Vagina (tissue), 2 donors: ENCODE measurements at places on chromosomes 11 and 22. TPM values are rescaled to one million over a fixed set of nuclear protein-coding genes. Genes with fewer than 3 reads are reported as not detected.
A peak's percentile ranks its signal among the peaks of the same experiment; 100 is the strongest.

GRCh38 chr11:120710354-120711131, 199.0 kb downstream of the GRIK4 start:
- H3K27me3 ChIP-seq, result no peaks in the 10 kb centered on the region
- DNase-seq, result no peak
- H3K27ac ChIP-seq, result peak overlapping the region; percentile 63
- peaks cover 37% of the 10 kb centered on the region for H3K4me1 ChIP-seq
- no peaks in the 10 kb centered on the region for H3K36me3 ChIP-seq

- no peak overlapping the region for H3K4me3 ChIP-seq
- peaks cover 25% of the 10 kb centered on the region for H3K4me1 ChIP-seq
- H3K27me3 ChIP-seq, result no peaks in the 10 kb centered on the region
Measured at GRCh38 chr11:69497221-69497787, 15.8 kb downstream of the LINC01488 start.

GRCh38 chr11:3732671-3733436, 61.7 kb upstream of the CHRNA10 start:
- no peak for DNase-seq
- no peak overlapping the region for H3K27ac ChIP-seq
- H3K27me3 ChIP-seq, result no peaks in the 10 kb centered on the region
- no peak overlapping the region for H3K4me3 ChIP-seq
- no peaks in the 10 kb centered on the region for H3K4me1 ChIP-seq
- H3K36me3 ChIP-seq, result peaks cover 60% of the 10 kb centered on the region

DNA sequence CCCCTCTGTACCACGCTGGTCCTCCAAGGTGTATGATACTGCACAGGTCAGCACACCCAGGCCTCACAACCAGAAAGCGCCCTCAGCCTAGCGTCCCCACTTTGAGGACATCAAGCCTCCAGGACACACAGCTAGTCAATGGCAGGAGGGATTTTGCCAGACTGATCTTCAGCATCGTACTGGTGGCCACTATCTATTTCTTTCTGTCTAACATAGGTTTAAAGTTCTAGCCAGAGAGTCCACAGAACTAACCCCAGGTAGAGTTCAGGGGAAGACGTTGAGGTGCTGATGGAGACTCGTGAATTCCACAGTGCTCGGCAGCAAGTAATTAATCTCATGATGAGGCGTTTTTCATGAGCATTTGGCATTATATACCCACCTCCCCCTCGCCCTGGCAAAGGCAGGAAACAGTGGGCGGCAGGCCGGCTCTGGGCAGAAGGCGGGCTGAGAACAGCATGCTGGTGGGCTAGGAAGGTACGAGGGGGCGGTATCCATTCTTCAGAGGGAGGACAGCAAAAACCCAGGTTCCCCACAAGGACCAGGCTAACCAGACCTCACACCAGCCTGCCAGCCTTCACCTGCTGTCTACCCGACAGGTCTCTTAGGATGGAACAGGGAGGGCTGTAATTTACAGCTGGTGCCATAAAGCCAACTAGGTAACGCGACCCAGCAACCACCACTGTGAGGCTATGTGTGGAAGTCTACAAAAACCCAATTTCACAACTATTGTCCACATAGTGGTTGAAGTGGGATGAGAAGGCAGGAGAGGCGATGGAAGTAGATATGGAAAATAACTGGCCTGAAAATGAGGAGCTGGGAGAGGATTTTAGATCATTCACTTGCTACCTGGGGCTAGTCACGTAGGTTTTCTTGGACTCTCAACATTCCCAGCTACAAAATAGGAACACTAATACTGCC, 18.5 kb downstream of the MYH9 start:
- peaks cover 100% of the 10 kb centered on the region for H3K4me1 ChIP-seq
- no peak overlapping the region for H3K4me3 ChIP-seq
- peak overlapping the region; percentile 93 for H3K27ac ChIP-seq
- no peaks in the 10 kb centered on the region for H3K36me3 ChIP-seq

GRCh38 chr22:39900306-39901227, at the start of gene GRAP2:
Gene GRAP2, plus strand, starts transcription at chr22:39901084. Its CDS starts 46,023 bp downstream, at chr22:39947107.
- no peaks in the 10 kb centered on the region for H3K36me3 ChIP-seq
- no peak within 1 kb of the TSS for H3K4me3 ChIP-seq
- H3K27me3 ChIP-seq, result no peaks in the 10 kb centered on the region
- DNase-seq, result no peak
- no peaks in the 10 kb centered on the region for H3K4me1 ChIP-seq

DNA sequence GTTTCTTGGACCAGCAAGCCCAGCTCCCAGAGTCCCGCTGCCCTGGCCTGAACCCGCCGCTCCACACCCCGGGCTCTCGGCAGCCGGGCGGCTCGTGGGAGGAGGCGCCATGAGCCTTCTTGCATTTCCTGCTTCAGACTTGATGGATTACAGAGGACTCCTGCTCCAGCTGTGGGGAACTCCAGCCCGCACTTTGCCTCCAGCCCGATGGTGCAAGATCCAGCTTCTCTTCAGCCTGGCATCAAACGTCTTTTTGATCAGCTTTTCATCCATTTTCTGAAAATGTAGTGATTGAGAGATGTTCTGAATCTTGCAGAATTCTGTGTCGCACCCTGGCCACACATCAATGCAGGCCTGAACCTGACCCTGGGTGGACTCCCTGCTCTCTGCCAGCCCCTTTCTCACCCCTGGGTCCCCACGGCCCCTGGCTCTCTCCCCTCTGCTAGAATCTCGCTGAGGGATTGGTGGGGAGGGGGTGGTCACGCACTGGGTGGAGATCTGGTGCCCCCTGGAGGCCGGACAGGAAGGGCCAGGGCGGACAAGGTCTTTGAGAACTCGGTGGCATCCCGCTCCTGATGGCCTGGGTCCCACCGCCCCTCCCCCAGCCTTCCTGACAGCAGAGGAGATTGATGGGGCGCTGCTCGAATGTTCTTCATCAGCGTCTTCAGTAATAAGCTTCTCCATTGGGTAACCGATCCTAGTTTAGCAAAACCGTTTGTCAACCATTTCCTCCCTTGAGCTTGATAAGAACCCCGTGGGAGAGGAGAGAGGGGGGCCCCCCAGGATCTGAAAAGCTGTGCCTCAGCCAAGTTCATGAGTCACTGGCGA, 12.1 kb upstream of the NFAM1 start:
- peaks cover 30% of the 10 kb centered on the region for H3K4me1 ChIP-seq
- no peaks in the 10 kb centered on the region for H3K36me3 ChIP-seq
- no peaks in the 10 kb centered on the region for H3K27me3 ChIP-seq

DNA sequence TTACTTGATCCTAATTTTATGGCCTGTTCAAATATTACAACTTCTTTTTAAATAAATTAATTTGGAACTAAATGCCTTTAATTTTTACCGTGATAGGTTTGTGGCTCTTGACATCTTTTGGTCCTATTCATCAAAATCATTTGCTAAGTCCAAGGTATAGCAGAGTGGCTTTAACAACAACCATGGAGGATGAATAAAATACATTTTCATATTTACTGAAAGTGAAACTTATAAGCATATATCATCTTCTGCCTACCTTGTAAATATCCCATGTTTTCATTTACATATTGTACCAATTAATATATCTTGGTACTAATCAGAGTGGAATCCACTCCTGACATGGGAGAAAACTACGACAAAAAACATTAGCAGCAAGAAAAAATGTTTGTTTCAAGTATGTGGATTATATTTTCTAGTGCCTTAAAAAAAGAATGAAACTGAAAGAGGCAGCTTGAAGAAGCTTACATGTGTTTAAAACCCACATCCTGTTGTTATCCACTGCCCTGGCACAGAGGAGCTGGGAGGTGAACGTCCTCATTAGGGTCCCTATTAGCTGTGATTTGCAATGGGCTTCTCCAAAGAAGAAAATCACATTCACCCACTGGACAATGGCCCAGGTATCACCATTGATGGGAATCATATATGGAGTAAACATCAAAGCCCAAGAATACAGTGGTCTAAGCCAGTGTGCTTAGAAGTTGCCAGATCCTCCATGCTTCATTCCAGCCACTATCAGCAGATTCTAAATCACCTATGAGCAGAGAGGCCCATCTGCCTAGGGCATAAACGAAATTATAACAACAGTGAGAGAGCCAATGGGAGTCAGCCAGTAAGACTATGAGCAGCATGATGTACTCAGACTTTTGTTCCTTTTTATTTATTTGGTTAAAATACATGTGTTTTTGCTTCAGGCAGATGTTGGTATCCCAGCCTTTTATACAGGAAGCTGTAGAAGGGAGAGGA, 84.7 kb downstream of the MAML2 start:
- no peaks in the 10 kb centered on the region for H3K27me3 ChIP-seq
- peak overlapping the region; percentile 66 for H3K27ac ChIP-seq
- H3K4me3 ChIP-seq, result no peak overlapping the region

DNA sequence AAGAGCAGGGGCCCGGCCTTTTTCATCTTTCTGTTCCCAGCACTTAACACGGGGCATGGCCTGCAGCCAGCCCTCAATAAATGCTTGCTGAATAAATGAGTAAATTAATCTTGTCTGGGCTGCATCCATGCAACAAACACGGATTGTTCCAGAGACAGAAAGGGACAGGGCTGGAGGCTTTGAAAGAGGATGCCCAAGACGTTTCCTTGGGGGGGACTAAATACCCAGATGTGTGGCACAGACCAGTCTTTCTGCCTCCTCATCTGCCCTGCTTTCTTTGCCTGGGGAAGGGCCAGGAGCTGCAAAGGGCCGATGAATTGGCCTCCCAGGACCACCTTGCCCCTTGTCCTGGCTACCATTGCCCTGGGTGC, 40.4 kb downstream of the SHISAL1 start:
- no peak overlapping the region for H3K27ac ChIP-seq
- no peak for DNase-seq
- peaks cover 9% of the 10 kb centered on the region for H3K4me1 ChIP-seq
- no peaks in the 10 kb centered on the region for H3K27me3 ChIP-seq

GRCh38 chr11:78085972-78086371, 6.3 kb upstream of the NDUFC2 start:
- H3K4me3 ChIP-seq, result no peak overlapping the region
- no peak overlapping the region for H3K27ac ChIP-seq
- no peaks in the 10 kb centered on the region for H3K27me3 ChIP-seq
- no peak for DNase-seq
- no peaks in the 10 kb centered on the region for H3K4me1 ChIP-seq

- DNase-seq, result no peak
- H3K36me3 ChIP-seq, result no peaks in the 10 kb centered on the region
- peaks cover 16% of the 10 kb centered on the region for H3K4me1 ChIP-seq
- no peaks in the 10 kb centered on the region for H3K27me3 ChIP-seq
- H3K27ac ChIP-seq, result no peak overlapping the region
- H3K4me3 ChIP-seq, result no peak overlapping the region
Measured at GRCh38 chr11:45041596-45041995, 90.9 kb upstream of the TP53I11 start.

- no peaks in the 10 kb centered on the region for H3K36me3 ChIP-seq
- no peak overlapping the region for H3K27ac ChIP-seq
- no peak overlapping the region for H3K4me3 ChIP-seq
- H3K27me3 ChIP-seq, result no peaks in the 10 kb centered on the region
- DNase-seq, result no peak
Measured at GRCh38 chr11:104049116-104049515, 12.7 kb downstream of the DDI1 start.

DNA sequence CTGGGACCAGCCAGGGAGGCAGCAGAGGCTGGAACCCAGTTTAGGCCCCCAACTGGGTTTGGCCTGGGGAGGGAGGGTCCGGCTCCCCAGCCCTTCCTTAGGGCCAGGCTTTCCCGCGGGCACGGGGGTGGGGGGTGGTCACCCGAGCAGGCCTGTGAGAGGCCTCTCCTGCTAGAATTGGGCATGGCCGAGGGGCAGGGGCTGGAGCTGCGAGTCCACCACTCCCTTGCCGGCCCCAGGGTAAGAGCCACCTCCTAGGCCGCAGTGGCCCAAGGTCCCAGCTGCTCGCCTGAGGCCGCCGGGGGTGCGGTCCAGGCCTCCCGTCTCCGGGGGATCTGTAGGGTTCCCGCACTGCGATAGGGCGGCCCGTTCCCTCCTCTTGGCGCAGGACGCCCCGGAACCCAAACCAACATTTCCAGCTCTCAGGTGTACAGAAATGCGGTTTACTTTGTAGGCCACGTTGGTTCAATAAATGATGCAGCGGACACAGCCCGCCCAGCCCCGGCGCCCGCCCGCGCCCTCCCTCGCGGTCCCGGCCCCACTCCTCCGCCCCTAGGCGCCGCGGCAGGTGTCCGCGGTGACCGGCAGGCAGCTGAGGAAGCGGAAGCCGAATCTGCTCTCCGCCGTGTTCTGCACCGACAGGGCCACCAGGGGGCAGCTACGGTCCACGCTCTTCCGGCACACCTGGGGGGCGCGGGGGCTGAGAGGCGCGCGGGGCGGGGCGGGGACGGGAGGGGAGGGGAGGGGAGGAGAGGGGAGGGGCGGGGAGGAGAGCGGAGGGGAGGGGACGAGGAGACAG, 5.9 kb downstream of the LMNTD2 start:
- H3K4me1 ChIP-seq, result peaks cover 20% of the 10 kb centered on the region
- peak overlapping the region; percentile 32 for H3K4me3 ChIP-seq
- no peaks in the 10 kb centered on the region for H3K36me3 ChIP-seq
- DNase-seq, result no peak

- no peaks in the 10 kb centered on the region for H3K27me3 ChIP-seq
- no peak overlapping the region for H3K27ac ChIP-seq
- H3K4me3 ChIP-seq, result no peak overlapping the region
- DNase-seq, result no peak
- H3K36me3 ChIP-seq, result no peaks in the 10 kb centered on the region
Measured at GRCh38 chr11:103681855-103682254, 354.6 kb upstream of the DDI1 start.

- no peak within 1 kb of the TSS for H3K4me3 ChIP-seq
- H3K27me3 ChIP-seq, result no peaks in the 10 kb centered on the region
- DNase-seq, result no peak
- no peak within 1 kb of the TSS for H3K27ac ChIP-seq
- no peaks in the 10 kb centered on the region for H3K4me1 ChIP-seq
Measured at GRCh38 chr11:4704054-4704789, at the start of gene MMP26. Gene MMP26, plus strand, starts transcription at chr11:4704784.

- H3K4me3 ChIP-seq, result no peak overlapping the region
- no peaks in the 10 kb centered on the region for H3K36me3 ChIP-seq
- no peak for DNase-seq
- H3K27me3 ChIP-seq, result no peaks in the 10 kb centered on the region
Measured at GRCh38 chr22:44000123-44000522, 24.0 kb upstream of the PARVB start.

- H3K4me1 ChIP-seq, result no peaks in the 10 kb centered on the region
- no peak overlapping the region for H3K4me3 ChIP-seq
- H3K27ac ChIP-seq, result no peak overlapping the region
Measured at GRCh38 chr11:82960779-82961143, 59.2 kb downstream of the DDIAS start.

The GRM5 gene
- total RNA-seq, result not detected

The C11orf91 gene
- total RNA-seq, result not detected

The MS4A3 gene
- not detected for total RNA-seq

The WBP2NL gene
- 2.0 TPM for total RNA-seq

The TST gene
- total RNA-seq, result 50.8 TPM

The SLC22A6 gene
- total RNA-seq, result not detected

The CARD16 gene
- 26.8 TPM for total RNA-seq

The SLC25A17 gene
- 18.4 TPM for total RNA-seq
